ENCODE measurements at places on chromosomes 5 and 9.

GRCh38 chr5:15932066-15932465, 247.5 kb downstream of the MARCHF11 start:
- DNase-seq, result no peak

- DNase-seq, result no peak
Measured at GRCh38 chr9:570187-570586, 271.3 kb upstream of the DMRT1 start.

DNA sequence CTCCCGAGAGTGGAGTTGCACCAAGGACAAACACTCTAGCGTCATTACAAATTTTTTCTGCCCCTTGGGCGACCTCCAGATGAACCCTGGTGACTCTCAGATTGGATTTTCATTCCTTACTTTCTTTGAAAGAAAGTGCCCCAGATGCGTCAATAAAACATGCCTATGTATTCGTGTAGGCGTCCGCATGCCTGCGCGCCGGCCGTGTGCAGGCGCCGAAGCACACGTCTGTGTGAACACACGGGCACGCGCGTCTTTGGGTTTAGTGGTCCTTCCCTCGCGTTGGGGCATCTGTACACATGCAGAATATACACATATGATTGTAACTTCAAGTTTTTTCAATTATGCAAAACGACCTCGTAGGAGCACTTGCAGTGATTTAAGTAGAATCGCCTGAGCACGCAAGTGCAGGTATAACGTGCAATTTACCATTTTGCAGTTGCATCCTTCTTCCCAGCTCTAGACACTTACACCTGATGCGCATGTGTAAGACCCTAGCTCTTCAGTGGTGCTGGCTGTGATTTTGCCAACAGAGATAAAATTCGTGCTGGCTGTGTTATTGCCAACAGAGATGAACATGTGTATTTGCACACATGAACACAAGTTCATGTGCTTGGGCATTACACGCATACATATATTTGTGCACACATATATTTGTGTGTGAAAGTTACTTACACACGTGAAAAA, 1.9 kb upstream of the LHX2 start:
- DNase-seq, result no peak

DNA sequence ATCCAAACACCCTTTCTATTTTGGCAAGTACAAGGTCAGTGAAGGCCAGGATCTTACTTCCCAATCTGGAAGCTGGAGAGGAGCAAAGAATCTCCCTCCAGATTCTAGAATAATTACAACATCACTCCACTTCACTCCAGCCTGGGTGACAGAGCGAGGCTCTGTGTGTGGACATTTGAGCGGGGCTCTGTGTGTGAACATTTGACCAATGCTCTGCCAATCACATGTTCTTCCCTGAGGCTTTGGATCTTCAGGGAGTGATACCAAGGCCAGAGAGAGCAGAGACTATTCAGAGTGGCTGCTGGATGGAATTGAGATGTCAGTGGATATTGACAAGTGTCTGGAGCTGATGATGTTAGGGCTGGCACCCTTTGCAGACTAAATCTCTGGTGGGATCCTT, 24.7 kb upstream of the ANKRD34B start:
- no peak for DNase-seq

GRCh38 chr5:110686270-110686669, 40.2 kb downstream of the TMEM232 start:
- DNase-seq, result no peak

DNA sequence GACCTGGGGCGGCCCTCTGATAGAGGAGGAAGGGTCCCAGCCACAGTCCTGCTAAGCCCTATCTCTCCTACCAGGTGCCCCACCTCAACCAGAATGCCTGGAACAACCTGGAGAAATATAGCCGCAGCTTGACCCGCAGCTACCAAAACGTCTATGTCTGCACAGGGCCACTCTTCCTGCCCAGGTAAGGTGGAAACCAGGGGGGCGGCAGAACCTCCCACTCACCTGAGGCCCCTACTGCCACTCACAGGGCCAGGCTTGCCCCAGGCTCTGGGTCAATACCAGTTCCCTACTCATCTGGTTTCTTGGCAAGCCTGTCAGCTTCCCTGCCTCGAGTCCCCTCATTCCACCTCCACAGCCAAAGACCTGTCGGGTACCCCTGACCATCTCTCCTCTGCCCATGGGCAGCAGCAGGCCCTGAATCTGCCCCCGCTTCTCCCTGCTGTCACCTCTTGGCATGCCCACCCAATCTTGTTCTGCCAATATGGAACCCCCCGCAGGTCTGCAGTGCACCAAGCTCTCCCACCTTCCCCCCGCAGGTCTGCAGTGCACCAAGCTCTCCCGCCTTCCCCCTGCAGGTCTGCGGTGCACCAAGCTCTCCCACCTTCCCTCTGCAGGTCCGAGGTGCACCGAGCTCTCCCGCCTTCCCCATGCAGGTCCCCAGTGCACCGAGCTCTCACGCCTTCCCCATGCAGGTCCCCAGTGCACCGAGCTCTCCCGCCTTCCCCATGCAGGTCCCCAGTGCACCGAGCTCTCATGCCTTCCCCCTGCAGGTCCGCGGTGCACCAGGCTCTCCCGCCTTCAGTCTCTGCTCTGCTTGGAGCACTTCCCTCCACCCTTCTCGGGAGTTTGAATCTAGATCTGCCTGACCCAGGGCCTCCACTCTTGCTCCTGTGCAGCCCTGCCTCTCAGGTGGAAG, 2.6 kb downstream of the ENDOG start:
- no peak for DNase-seq

- DNase-seq, result no peak
Measured at GRCh38 chr5:114957384-114957783, 212.3 kb downstream of the TRIM36 start.

DNA sequence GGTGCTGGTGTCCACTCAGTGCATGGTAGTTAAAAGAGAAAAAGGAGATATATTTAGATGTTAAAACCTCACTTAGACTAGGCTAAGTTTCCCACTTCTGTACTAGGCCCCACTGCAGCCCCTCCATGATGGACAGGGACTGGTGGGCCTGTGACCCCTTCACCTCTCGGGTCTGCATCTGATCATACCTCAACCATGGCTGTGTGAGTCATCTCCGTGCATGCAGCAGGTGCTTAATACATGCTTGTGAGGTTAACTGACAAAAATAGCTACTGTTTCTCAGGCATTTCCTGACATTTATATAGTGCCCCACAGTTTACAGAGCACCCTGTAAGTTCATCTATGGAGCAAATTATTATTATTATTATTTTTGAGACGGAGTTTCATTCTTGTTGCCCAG, 8.4 kb upstream of the URM1 start:
- no peak for DNase-seq

- DNase-seq, result no peak
Measured at GRCh38 chr5:57262541-57262940, 88.7 kb downstream of the GPBP1 start.

DNA sequence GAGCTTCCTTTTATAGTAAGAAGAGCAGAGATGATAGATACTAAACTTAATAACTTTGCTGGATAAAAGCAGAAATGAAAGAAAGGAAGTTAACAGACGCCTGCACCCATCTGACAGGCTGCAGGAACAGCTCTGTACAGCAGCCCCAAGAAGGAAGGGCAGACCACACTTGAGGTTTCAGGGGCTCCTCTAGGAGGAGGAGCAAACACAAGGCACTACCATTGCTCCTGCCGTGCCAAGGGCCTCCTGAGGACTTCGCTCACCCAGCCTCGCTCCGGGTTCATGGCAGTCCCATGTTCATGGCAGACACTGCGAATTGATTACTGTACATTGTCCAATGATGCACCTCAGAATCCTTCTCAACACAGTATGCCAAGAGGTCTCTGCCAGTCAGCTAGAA, 85.1 kb downstream of the AMBP start:
- DNase-seq, result no peak

DNA sequence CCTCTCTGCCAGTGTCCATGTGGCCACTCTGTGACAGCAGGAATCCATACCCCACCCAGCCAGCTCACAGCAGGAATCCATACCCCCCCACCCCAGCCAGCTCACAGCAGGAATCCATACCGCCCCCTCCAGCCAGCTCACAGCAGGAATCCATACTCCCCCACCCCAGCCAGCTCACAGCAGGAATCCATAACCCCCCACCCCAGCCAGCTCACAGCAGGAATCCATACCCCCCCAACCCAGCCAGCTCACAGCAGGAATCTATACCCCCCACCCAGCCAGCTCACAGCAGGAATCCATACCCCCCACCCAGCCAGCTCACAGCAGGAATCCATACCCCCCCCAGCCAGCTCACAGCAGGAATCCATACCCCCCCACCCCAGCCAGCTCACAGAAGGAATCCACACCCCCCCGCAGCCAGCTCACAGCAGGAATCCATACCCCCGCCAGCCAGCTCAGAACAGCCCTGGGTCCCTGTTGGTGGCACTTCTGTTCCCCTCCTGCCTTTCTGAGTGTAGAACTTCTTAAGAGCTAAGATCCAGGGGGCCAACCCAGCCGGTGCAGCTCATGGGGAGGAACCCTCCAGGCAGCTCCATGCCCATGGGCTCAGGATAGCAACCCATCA, 8.4 kb upstream of the RXRA start:
- DNase-seq, result no peak
